Activated CD4-positive, alpha-beta T cell treated with anti-CD3 and anti-CD28 coated beads for 24 hours (primary cell): ENCODE measurements at places on chromosomes 4 and X.

- DNase-seq = no peak
Measured at GRCh38 chr4:90718931-90719330, 591.7 kb downstream of the CCSER1 start.

GRCh38 chr4:138938366-138938690 lies 77.3 kb upstream of the NOCT start:
- no peak for DNase-seq

GRCh38 chr4:16977081-16977480 lies 78.6 kb upstream of the LDB2 start:
- DNase-seq = no peak

- DNase-seq = no peak
Measured at GRCh38 chrX:38811515-38812243, 10.4 kb downstream of the MID1IP1 start.

GRCh38 chr4:1852904-1853623 lies 2.9 kb downstream of the LETM1 start:
- DNase-seq = no peak
